ENCODE measurements at places on chromosomes 1 and 21.

- no peak for DNase-seq
Observed at GRCh38 chr1:19309123-19309813, 2.7 kb downstream of the AKR7A2 start.

DNA sequence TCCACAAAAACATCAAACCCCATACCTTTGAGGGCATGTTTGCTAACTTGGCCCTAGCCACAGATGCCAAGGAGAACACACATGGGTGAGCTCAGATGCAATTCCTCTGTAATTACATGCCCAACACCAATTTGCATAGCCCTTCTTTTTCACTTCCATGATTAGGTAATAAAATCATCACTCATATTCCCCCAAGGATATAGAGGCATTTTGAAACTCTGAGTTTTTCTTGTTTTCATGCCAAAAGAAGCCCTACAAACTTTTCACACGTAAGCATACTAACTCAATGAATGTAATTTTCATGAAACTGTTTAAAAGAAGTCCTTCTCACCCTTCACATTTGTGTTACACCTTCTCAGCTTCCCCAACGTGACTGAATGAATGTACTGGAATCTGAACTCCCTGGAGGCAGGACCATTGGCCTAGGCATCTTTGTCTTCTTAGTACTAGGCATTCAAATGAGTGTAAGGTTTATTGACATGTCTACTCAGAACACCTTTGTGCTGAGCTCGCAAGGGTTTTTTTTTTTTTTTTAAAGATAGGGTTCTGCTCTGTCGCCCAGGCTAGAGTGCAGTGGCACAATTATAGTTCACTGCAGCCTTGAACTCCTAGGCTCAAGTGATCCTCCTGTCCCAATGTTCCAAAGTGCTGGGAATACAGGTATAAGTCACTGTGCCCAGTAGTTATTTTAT, 31.0 kb downstream of the FBXO42 start:
- no peak for DNase-seq

DNA sequence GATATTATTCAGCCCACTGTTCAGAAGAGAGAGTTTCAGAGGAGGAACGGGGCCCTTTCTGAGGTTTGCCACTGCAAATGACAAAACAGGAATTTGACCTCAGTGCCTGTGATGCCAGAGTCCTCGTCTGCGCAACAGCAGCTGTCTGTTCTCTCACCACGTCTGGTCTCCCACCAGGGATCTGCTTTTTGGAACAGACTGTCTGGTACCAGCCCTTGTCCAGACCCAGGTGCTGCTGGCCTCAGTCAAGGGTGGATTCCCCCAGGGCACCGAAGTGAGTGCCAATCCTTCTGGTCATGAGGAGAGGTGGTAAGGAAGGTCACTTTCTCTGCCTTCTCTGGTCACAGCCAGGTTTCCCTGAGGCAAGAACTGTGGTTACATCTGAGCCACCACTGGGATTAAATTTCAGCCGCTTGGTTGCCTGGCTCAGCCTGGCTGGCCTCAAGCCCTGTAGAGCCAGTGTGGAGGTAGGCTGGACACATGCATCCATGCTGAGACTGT, 2.3 kb upstream of the BCAN start:
- no peak for DNase-seq

DNA sequence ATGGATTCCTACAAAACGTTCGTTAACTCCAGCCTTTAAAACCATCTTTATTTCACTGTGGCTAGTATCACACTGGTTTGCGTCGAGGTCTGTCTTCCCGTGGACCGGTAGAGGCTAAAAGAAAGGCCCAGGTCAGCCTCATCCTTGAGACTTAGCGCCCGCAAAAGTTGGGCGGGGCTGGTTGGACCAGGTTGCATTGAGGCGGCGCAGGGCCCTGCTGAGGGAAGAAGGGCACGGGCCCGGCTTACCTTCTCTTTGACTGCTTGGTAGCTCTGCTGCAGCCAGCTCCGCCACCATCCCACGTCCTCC, 455 bp downstream of the BSDC1 start:
- peak; percentile 1 for DNase-seq

DNA sequence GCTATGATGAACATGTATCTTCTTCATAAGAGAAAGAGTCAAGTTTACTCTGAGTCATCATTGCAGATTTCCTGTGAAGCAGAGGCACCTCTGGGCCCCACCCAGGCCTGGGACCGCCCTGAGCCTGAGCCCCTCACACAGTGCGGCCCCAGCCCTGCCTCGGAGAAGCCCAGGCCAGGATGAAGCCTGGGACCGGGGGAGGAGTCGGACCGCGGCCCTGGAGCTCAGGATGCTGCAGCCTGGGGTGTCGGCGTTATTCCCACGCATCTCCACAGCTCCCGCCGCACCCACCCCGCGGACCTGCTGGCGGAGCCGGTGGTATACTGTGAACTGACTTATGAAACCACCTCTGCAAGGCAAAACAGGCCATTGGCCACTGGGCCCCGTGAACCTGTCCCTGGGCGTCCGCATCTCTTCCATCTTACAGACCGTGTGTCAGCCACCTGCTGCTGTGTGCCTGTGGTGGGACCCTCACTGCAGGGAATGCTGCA, 2.4 kb upstream of the COL6A1 start:
- DNase-seq = no peak

DNA sequence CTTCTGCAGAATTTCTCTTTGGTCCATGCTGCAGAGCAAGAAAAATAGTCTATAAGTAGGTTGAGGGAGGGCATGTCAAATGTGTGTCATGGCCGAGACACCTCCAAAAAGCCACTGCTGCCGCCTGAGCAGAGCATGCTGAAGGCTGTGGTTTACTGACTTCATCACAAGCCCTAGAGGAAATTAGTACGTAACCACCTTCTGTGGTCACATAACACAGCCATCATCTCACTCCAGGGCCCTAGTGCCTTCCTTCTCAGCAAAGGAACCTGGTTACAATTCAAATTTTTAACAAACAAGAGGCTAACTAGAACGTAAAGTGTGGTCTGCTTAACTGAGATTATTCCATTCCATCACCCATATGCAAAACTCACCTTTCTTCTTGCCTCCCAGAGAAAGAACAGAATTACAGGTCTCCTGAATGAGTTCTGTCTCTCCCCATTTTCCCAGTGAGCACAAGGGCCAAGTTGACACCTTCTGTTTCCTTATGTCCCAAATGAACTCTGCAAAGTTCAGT, at the start of gene PTPN22:
TSS of gene PTPN22 (minus strand) at position 116 of the 517 bp plus-strand sequence.
- peak; percentile 27 for DNase-seq

- DNase-seq = no peak
Observed at GRCh38 chr1:158148468-158148867, 32.2 kb upstream of the CD1D start.

DNA sequence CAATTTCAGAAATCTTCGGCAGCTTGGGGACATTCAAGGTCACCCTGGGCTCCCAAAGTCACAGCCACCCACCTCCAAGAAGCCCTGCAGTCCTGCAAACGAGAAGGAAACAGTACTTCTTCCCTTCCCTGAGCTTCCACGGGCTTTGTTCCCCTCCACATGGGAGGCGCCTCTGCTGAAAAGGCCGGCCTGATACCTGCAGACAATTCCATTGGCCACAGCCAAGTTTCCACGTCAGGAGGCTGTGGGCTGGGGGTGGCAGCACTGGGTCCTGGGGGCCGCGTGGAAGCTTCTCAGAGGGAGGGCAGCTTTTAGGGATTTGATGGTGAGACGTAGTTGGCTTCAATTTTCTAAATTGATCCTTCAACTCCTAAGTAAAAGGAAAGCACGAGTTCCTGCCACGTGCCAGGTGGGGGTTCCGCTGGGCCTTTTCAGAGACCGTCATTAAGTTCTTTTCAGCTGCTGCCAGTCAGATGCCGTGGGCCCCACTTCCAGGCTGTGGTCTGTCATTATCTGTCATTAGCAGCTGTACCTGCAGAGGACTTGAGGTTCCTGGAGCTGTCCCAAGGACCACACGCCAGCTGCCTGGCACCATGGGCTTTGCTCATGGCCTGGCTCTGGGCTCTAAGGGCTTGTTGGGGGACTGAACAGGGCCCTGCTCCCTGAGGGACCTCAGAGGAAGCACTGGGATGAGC, 98.7 kb downstream of the CRYAA start:
- no peak for DNase-seq

Data from stimulated activated CD8-positive, alpha-beta memory T cell treated with anti-CD3 and anti-CD28 coated beads, Interleukin-15, amount 100 ng/mL, for 24 hours (primary cell).